ENCODE measurements at places on chromosomes 13 and 19. TPM values are rescaled to one million over a fixed set of nuclear protein-coding genes. Genes with fewer than 3 reads are reported as not detected.

The ZNF837 gene
- 3.0 TPM for total RNA-seq

The CEACAM3 gene
- 0.73 TPM for total RNA-seq

The KRTDAP gene
- not detected for total RNA-seq

The SIGLEC14 gene
- total RNA-seq, result 3.5 TPM

The C1QTNF9B gene
- total RNA-seq, result 0.18 TPM

The ZNF324B gene
- total RNA-seq, result 2.9 TPM

The SYNGR4 gene
- total RNA-seq, result not detected

The LILRB3 gene
- 8.7 TPM for total RNA-seq

The TBXA2R gene
- 6.0 TPM for total RNA-seq

The MAN2B1 gene
- 50.3 TPM for total RNA-seq

The TIMM29 gene
- 14.0 TPM for total RNA-seq

The CD70 gene
- not detected for total RNA-seq

The KCTD4 gene
- not detected for total RNA-seq

The CDC37 gene
- total RNA-seq, result 69.9 TPM

The MRPS12 gene
- 44.7 TPM for total RNA-seq

DNA sequence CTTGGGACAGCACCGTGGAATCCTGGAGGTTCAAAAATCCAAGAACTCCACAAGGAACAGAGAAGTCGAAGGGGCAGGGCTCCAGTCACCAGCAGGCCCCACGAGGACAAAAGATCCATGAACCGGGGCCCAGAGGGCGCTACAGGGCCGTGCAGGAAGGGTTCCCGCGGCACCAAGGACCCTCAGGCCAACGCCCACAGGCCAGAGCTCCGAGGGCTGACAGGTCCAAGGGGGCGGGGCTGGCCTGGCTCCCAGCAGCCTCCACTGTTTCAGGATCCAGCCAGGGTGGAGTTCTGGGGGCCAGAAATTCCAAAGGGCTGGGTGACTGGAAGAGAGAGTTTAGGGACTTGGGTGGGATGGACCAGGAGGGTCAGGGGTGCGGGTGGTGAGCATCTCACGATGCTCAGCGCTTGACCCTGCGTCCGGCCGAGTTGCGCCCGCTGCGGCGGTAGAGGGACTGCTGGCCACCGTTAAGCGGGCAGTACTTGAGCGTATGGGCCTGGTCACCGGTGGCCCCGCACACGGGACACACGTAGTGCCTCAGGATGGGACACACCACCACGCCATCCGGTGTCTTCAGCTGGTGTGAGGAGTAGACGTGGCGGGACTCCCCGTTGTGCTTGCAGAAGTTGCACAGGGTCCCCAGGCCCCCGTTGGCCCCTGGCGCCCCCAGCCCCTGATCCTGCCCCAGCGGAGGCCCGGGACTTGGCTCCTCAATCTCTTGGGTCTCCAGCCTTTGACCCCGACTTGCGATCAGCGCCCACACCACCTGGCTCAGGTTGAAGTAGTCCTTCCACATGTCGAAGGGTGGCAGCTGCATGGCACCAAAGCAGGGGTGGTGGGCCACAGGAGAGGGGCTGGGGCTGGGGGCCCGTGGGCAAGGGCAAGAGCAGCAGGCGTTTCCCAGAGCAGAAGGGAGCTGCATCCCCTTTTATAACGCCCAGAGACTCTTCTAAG lies at the start of gene NANOS2:
Gene NANOS2 (minus strand): TSS at position 905 of the 957 bp plus-strand sequence. CDS start 85 bp downstream, at position 820.
- H3K36me3 ChIP-seq, result no peaks in the 10 kb centered on the region
- no peak for DNase-seq
- H3K27me3 ChIP-seq, result no peaks in the 10 kb centered on the region
- H3K27ac ChIP-seq, result no peak within 1 kb of the TSS
- no peak within 1 kb of the TSS for H3K4me3 ChIP-seq

DNA sequence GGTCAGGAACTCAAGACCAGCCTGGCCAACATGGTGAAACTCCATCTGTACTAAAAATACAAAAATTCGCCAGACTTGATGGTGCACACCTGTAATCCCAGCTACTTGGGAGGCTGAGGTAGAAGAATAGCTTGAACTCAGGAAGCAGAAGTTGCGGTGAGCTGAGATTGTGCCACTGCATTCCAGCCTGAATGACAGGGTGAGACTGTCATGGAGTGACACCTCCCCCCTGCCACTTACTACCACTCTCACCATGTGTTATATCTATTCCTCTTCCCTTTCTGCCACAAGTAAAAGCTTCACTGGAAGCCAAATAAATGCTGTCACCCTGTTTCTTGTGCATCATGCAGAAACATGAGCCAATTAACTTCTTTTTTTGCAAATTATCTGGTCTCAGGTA lies 10.6 kb upstream of the CEACAM4 start:
- no peak overlapping the region for H3K4me3 ChIP-seq
- H3K27ac ChIP-seq, result no peak overlapping the region
- H3K36me3 ChIP-seq, result no peaks in the 10 kb centered on the region
- no peaks in the 10 kb centered on the region for H3K4me1 ChIP-seq
- DNase-seq, result no peak

- H3K4me3 ChIP-seq, result no peak overlapping the region
- H3K4me1 ChIP-seq, result no peaks in the 10 kb centered on the region
- no peaks in the 10 kb centered on the region for H3K27me3 ChIP-seq
- no peak for DNase-seq
- no peak overlapping the region for H3K27ac ChIP-seq
These were observed 7.6 kb upstream of the GMIP start for GRCh38 chr19:19651076-19651475.

GRCh38 chr19:56671613-56671994 lies at the start of gene ZNF835:
Gene ZNF835 (minus strand): TSS chr19:56671757. CDS start chr19:56665198, 6,559 bp downstream.
- no peak within 1 kb of the TSS for H3K27ac ChIP-seq
- no peaks in the 10 kb centered on the region for H3K4me1 ChIP-seq
- H3K4me3 ChIP-seq, result peak within 1 kb of the TSS; percentile 34
- H3K27me3 ChIP-seq, result no peaks in the 10 kb centered on the region
- H3K36me3 ChIP-seq, result no peaks in the 10 kb centered on the region

DNA sequence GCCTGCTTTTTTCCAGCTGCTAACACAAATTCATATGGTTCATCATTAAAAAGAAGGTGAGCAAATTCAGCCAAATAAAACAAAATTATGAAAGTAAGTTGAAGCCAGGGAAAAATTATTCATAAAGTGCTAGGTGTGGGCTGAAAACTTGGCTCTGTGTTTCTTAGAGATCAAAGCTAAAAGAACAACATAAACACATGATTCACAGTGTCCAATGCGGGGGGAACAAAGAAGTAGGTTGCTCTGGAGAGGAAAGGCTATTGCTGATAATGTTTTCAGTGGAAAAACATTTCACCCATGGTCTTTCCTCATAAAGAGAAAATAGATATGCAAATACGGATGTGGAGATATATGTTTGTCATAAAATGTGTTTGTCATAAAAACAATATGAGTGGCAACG lies 1691.5 kb upstream of the SLC10A2 start:
- H3K4me1 ChIP-seq, result no peaks in the 10 kb centered on the region
- no peaks in the 10 kb centered on the region for H3K27me3 ChIP-seq
- no peak overlapping the region for H3K27ac ChIP-seq
- H3K4me3 ChIP-seq, result no peak overlapping the region
- no peaks in the 10 kb centered on the region for H3K36me3 ChIP-seq
- DNase-seq, result no peak

DNA sequence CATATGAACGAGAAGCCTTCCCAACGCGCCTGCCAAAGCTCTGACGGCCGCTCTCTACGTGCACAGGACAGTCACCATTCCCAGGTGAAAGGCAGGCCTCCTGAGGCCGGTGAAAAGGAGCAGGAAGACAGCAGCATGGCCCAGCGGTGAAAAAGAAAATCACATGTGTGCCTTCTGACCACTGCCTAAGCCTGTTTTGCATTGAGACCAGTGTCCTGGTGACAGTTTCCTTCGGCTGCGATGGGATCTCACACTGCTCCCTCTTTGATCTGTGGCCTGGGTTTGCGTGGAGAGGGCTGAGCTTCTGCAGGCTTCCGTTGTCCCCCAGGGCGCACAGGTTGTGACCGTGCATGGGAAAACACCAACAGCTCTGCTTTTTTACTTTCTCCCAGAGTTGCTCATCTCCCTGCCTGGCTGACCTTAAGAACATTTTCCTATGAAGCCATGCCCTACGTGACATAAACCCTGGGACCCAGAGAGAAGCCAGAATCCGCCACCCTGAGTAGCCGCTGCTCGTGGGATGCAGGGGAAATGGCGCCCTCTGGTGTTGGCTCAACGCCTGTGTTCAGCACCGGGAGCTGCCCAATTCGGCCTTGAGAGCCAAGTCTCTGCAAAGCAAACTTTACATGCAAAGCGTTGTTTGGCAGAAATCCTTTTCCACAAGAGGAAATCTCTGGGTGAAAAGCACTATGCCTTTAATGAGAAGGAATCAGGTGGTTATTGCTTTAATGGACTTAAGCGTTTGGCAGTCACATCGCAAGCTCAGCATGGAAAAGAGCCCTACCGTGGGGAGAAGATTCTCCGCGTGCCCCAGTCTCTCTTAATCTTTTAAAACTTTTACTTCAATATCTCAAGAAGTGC lies 112.2 kb upstream of the GPR12 start:
- H3K4me1 ChIP-seq, result no peaks in the 10 kb centered on the region
- DNase-seq, result peak; percentile 40
- H3K27ac ChIP-seq, result no peak overlapping the region
- no peaks in the 10 kb centered on the region for H3K27me3 ChIP-seq

- no peaks in the 10 kb centered on the region for H3K27me3 ChIP-seq
- no peak for DNase-seq
- H3K27ac ChIP-seq, result no peak overlapping the region
- H3K36me3 ChIP-seq, result no peaks in the 10 kb centered on the region
These were observed 69.5 kb upstream of the TDRD3 start for GRCh38 chr13:60327511-60327910.

- H3K4me1 ChIP-seq, result no peaks in the 10 kb centered on the region
- H3K36me3 ChIP-seq, result no peaks in the 10 kb centered on the region
- H3K27me3 ChIP-seq, result no peaks in the 10 kb centered on the region
- H3K27ac ChIP-seq, result no peak overlapping the region
- H3K4me3 ChIP-seq, result no peak overlapping the region
- no peak for DNase-seq
These were observed 385.8 kb downstream of the KCNRG start for GRCh38 chr13:50401049-50401505.

DNA sequence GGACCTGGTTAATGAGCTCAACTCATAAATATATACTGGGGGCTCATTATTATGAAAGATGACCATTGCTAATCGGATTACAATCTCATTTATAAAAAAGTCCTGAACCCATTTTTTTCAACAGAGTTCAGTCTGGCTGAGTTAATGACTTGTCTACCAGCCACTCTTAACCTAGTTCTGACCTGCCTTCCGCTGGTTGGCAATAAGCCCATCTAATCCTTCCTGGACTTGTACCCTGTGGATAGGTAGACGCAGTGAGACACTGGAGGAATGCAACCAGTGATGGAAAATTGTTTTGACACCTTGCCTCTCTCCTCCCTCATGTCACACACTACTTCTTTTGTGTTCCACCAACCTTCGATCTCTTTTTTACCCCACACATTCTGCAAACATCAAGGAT lies 279.9 kb downstream of the FOXO1 start:
- no peak for DNase-seq
- no peaks in the 10 kb centered on the region for H3K36me3 ChIP-seq
- no peak overlapping the region for H3K27ac ChIP-seq
- H3K27me3 ChIP-seq, result no peaks in the 10 kb centered on the region
- no peaks in the 10 kb centered on the region for H3K4me1 ChIP-seq
- H3K4me3 ChIP-seq, result no peak overlapping the region

DNA sequence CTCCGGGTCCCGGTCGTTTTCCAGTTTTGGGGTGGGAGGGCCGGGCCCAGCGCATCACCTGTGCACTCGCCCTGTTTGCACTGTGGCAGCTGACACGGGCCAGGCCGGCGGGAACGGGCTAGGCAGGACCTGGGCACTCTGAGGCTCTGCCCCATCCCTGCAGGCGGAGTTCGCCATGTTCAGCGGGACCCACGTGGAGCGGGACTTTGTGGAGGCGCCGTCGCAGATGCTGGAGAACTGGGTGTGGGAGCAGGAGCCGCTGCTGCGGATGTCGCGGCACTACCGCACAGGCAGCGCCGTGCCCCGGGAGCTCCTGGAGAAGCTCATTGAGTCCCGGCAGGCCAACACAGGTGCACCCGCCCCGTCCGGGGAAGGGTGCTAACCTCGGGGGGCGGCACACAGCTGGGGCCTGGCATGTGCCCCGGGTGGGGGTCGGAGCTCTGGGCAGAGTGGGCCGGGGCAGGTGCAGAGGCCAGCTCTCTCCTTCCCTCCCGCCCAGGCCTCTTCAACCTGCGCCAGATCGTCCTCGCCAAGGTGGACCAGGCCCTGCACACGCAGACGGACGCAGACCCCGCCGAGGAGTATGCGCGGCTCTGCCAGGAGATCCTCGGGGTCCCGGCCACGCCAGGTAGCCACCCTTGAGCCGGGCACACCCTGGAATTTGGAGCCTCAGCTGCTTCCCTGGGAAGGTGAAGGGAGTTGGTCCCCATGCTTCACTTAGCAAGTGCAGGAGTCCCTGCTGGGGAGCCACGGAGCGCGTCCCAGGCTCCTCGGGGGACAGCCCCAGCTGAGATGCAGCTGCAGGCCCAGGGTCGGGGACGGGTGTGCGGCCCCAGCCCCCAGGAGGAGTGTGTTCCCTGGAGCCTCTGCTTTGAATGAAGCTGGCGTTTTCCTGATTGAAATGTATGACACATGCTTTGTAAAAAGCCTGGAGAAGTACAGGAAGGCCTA lies 9.3 kb upstream of the ZNF554 start:
- DNase-seq, result no peak
- no peaks in the 10 kb centered on the region for H3K27me3 ChIP-seq
- peaks cover 6% of the 10 kb centered on the region for H3K4me1 ChIP-seq
- H3K36me3 ChIP-seq, result no peaks in the 10 kb centered on the region

- no peak overlapping the region for H3K4me3 ChIP-seq
- DNase-seq, result no peak
- no peaks in the 10 kb centered on the region for H3K36me3 ChIP-seq
- peaks cover 41% of the 10 kb centered on the region for H3K27me3 ChIP-seq
- H3K27ac ChIP-seq, result no peak overlapping the region
- H3K4me1 ChIP-seq, result no peaks in the 10 kb centered on the region
These were observed 696 bp upstream of the ERFL start for GRCh38 chr19:41928754-41929535.

- H3K27ac ChIP-seq, result no peak within 1 kb of the TSS
- DNase-seq, result peak; percentile 54
- peak within 1 kb of the TSS; percentile 9 for H3K4me3 ChIP-seq
- no peaks in the 10 kb centered on the region for H3K4me1 ChIP-seq
- H3K36me3 ChIP-seq, result no peaks in the 10 kb centered on the region
These were observed at the start of gene MLNR for GRCh38 chr13:49220036-49220855. Gene MLNR (plus strand): TSS chr13:49220338. CDS start chr13:49220338, 0 bp downstream.

DNA sequence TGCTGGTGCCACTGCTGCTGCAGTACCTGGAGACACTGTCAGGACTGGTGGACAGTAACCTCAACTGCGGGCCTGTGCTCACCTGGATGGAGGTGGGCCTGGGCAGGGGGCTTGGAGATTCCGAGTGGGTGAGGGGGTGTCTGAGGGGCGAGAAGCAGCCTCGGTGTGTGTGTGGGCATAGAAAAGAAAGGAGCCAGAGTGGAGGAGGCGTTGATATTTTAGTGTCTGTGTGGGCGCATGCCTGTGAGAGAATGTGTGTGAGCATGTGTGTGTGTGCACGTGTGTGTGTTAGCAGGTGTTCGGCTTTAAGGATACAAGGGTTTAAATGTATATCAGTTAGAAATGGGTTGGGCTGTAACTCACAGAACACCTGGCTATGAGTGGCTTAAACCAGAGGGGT lies 3.7 kb downstream of the ARHGAP33 start:
- H3K27me3 ChIP-seq, result no peaks in the 10 kb centered on the region
- no peaks in the 10 kb centered on the region for H3K36me3 ChIP-seq
- H3K4me1 ChIP-seq, result no peaks in the 10 kb centered on the region
- no peak overlapping the region for H3K4me3 ChIP-seq
- H3K27ac ChIP-seq, result no peak overlapping the region
